NCI-H2081 (cell line): ENCODE measurements at places on chromosomes 5 and 9.

GRCh38 chr5:157703736-157704135 lies 27.5 kb upstream of the THG1L start:
- DNase-seq: no peak

DNA sequence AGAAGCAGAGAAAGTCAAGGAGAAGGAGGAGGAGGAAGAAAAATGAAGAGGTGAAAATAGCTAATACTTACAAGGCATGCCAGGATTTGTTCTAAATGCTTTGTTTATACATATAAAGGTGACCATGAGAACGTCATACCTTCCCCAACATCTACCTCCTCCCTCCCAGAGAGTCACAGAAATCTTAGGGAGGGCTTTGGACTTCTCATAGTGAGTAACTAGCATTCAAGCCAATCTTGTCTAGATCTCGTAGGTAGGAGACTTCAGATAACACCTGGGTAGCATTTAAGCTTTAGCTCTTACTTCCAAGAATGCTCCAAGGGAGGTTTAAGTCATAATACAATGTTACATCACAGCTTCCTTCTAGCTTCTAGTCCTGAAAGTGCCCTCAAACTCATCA lies 36.5 kb upstream of the GPBP1 start:
- no peak for DNase-seq

GRCh38 chr9:114850871-114851270 lies 45.0 kb upstream of the TNFSF15 start:
- DNase-seq: no peak

DNA sequence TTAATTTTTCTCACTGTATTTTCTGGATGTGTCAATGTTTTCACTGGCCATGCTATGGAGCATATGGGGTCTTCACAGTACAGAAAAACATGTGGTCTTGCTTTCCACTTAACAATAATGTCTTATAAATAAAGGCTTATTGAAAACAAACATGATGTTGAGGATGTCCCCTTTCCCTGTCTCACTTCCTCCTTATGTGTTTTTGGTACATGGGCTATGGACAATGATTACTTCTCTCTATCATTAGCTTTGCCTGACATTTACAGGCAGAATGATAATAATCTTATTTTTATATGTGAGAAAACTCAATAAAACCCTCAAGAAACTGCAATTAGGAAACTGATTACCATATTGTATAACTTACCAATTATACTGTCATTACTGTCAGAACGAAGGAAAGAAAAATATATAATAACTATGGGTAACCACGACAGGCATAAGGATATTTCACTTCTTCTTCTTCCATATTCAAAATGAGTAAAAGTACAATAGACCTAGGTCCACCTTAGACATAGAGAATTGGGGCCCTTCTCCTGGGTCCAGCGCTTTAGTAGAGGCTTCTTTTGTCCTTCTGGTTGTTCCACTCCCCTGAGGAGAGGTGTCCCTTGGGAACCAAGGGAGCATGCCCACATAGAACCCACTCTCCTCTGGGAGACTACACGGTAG lies 375.0 kb downstream of the MAN2A1 start:
- DNase-seq: no peak

- no peak for DNase-seq
These were observed 455.1 kb upstream of the ZNF608 start for GRCh38 chr5:125201446-125202052.
